HuH-7.5 (cell line): ENCODE measurements at places on chromosomes 12 and 14.

- no peak for DNase-seq
These were observed 33.5 kb downstream of the RNFT2 start for GRCh38 chr12:116771651-116772050.

DNA sequence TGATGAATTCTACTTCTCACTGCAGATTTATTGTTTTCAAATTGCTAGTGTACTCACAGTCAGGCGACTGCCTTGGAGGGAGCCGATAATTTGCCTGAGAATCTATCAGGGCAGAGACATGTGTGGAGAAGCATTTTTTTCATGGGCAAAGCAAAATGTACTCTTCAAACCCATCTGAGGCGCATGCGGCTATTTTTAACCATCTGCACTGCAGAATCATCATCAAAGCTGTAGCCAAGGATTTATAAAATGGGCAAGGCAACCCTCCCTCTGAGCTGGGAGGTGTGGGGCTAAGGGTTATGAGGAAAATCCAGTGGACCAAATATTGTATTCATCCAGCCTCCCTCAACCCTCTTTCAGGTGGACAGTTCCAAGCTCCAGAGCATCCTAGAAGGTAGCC, 37.7 kb downstream of the BEST3 start:
- DNase-seq: no peak

- DNase-seq: no peak
These were observed 87.3 kb upstream of the E2F7 start for GRCh38 chr12:77152623-77153193.

DNA sequence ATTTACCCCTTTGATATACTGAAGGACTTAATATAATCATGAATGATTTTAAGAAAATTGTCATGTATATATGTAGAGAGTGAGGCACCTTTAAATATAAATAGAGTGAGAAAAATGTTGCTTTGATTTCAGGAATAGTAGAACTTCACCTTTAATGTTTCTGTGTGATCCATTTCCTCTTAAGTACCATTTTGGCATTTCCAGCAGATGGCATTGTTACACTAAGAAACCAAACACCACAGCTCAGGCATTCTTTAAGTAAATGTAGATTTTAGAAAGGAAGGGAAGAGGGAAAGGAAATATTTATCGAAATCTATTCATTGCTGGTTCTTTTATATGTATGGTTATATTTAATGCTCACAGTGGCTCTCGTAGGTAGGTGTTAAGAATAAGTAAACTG, 556.7 kb upstream of the FBXO33 start:
- no peak for DNase-seq

DNA sequence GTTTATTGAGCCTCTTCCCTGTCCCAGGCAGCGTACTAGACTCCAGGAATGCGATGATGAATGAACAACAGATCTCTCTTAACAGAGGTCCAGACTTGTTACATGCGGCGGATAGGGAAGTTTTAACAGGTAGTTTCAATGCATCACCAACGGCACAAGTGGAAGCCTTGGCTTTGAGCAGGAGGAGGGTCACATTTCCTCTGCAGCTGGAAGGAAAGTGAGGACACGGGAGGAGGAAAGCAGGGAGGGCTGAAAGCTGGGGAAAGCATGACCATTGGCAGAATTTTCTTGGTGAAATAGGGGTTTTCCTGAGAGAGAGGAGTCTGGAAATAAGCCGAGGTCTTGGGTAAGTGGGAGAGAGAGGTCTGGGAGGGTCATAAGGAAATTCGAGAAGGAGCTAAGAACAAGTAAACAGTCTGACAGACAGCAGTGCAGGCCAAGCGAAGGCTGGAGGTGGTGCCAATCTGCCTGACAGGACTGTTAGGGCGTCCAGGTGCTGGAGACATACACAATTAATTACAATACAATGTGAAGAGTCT, 15.4 kb downstream of the BHLHE41 start:
- no peak for DNase-seq

DNA sequence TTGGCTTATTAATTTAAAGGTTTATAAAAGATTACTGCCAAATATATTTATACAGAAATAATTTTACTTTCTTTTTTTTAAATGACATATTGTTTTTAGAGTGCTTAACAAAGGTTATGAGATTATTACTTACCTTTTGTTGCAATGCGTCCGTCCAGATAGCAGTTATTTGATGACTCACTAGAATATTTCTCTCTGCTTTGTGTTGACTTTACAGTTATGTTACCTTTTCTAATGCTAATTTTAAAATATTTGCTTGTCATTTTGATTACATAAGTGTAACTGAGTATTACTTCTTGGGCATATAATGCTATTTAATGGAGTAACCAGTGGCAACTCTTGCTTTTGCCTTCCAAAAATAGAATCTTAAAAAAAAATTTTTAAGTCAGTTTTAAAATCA, 6.3 kb upstream of the PZP start:
- DNase-seq: peak; percentile 14

GRCh38 chr12:124764451-124764850, 99.2 kb downstream of the SCARB1 start:
- DNase-seq: no peak

GRCh38 chr12:124088217-124088907, 115.3 kb downstream of the ZNF664 start:
- no peak for DNase-seq
